Neural crest cell (in vitro differentiated cells): ENCODE measurements at places on chromosomes 3 and 15.
A peak's percentile ranks its signal among the peaks of the same experiment; 100 is the strongest.

GRCh38 chr15:55279746-55280351 lies 9.8 kb downstream of the RAB27A start:
- H3K36me3 ChIP-seq = no peaks in the 10 kb centered on the region
- H3K4me3 ChIP-seq = no peak overlapping the region
- no peak overlapping the region for H3K27ac ChIP-seq

- no peak overlapping the region for H3K27ac ChIP-seq
- DNase-seq = no peak
- no peaks in the 10 kb centered on the region for H3K27me3 ChIP-seq
- H3K4me3 ChIP-seq = no peak overlapping the region
These were observed 11.6 kb downstream of the ZBTB11 start for GRCh38 chr3:101665357-101665756.

DNA sequence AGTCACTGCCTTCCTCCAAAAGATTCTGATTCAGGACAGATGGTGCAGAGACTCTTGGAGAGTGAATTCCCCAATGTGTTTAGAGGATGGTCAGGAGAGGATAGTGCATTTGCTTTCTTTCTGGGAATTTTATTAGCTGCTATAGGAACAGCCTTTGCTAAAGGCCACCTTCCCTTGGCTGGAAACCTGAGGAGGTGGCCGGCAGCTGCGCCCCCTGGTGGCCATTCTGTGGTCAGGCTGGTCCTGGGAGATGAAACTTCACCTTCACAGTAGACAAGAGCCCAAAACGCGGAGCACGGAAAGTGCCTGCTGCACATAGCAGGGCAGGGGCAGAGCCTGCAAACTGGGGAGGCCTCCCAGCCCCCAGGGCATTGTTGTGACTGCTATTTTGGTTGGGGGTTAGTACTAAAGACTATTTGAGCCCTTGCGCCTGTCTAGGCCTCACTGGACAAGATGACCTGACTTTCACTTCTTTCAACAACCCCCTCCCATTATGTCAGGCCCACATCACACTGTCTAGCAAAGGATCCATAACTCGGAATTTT lies 34.3 kb downstream of the SEC22C start:
- H3K4me3 ChIP-seq = no peak overlapping the region
- no peak overlapping the region for H3K27ac ChIP-seq
- peak; percentile 66 for DNase-seq
- H3K4me1 ChIP-seq = peaks cover 6% of the 10 kb centered on the region
- no peaks in the 10 kb centered on the region for H3K27me3 ChIP-seq

DNA sequence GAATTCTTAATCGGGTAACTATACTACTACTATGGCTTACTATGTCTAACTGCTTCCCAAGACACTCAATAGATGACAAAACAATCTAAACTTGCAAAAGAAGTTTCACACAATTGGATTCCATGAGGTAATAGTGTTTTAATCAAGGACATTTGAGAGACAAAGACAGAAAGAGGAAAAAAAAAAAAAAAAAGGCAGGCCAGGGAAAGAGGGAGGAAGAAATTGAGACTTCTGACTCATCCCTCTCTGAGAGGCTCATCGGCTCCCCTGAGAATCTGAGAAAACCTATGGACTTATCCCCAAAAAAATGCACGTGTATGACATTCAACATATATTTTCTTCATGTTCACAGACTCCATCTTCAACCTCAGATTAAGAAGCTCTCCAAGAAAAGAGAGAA lies 61.0 kb downstream of the SCAPER start:
- H3K36me3 ChIP-seq = peaks cover 14% of the 10 kb centered on the region
- DNase-seq = no peak
- no peaks in the 10 kb centered on the region for H3K4me1 ChIP-seq
- H3K4me3 ChIP-seq = no peak overlapping the region
- H3K27me3 ChIP-seq = no peaks in the 10 kb centered on the region
- H3K27ac ChIP-seq = no peak overlapping the region

- no peak for DNase-seq
- no peaks in the 10 kb centered on the region for H3K36me3 ChIP-seq
- no peak overlapping the region for H3K27ac ChIP-seq
- H3K4me3 ChIP-seq = no peak overlapping the region
These were observed 39.3 kb upstream of the INSYN1 start for GRCh38 chr15:73792415-73792814.

- no peak overlapping the region for H3K4me3 ChIP-seq
- H3K27me3 ChIP-seq = no peaks in the 10 kb centered on the region
- no peak for DNase-seq
- peaks cover 12% of the 10 kb centered on the region for H3K36me3 ChIP-seq
- H3K27ac ChIP-seq = no peak overlapping the region
These were observed 377.6 kb downstream of the PTPRG start for GRCh38 chr3:61938878-61939549.
